ENCODE measurements at places on chromosomes 4 and X.

DNA sequence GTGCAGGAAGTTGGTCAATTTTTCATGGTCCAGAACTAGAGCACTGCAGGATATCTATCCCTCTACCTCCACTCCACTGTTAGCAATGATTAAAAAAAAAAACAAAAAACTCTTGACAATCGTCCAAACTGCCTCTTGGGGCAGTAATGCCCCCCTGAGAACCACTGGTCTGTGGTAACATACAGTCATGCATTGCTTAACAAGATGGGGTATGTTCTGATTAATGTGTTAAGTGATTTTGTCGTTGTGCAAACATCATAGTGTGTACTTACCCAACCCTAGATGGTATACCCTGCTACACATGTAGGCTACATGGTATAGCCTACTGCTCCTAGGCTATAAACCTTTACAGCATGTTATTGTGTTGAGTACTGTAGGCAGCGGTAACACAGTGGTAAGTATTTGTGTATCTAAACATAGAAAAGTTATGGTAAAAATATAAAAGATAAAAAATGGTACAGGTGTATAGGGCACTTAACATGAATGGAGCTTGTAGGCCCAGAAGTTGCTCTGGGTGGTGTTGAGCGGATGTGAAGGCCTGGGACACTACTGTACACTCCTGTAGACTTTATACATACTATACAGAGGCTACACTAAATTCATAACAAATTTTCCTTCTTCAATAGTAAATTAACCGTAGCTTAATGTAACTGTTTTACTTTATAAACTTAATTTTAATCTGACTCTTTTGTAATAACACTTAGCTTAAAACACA lies 34.1 kb downstream of the ART3 start:
- no peak for DNase-seq

- DNase-seq = no peak
These were observed 71.0 kb upstream of the AFAP1 start for GRCh38 chr4:8010618-8011017.

- DNase-seq = no peak
These were observed 135.9 kb downstream of the GATB start for GRCh38 chr4:151624626-151625565.

DNA sequence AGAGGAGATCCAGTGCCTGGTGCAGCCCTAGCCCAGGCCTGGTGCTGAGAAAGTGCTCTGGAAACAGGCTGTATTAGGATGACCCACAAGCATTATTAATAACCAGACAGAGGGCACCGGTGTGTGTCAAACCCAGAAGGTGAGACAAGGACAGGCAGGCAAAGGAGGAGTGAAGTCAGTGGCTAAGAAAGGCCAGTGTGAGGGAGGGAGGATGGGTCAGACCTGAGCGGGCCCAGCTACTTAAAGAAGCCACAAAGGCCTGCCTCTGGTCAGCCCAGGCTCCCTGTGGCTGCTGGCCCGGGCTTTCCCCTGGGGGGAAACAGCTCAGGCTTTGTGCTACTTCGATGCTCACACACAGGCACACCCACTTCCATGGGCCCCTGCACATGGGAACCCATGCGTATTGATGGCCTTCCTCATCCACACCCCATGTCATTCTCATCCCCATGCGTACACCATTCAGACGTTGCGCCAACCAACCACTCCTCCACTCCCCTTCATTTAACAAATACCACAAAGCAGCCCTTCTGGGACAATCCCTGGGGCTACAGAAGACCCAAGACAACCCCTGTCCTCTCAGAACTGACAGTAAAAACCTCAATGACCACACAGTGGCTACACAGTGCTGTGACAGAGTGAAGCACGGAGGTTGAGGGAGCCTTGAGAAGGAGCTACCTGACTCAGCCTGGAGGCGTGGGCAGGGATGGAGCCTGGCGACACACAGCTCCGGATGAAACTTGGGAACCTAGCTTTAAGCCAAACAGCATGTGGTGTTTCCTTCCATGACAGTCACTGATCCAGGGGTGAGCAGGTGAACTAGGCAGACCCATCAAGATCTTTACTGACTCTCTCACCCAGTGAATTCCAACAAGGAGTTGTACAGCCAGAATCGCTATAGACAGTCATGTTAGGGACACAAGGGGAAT lies 24.9 kb upstream of the MTM1 start:
- DNase-seq = no peak

GRCh38 chr4:108081256-108081655 lies 87.5 kb downstream of the LEF1 start:
- no peak for DNase-seq

GRCh38 chr4:127203562-127204200 lies 429.1 kb upstream of the INTU start:
- peak; percentile 61 for DNase-seq

GRCh38 chr4:139042981-139043460 lies 27.4 kb downstream of the NOCT start:
- DNase-seq = no peak
